ENCODE measurements at places on chromosomes 3 and 15.

DNA sequence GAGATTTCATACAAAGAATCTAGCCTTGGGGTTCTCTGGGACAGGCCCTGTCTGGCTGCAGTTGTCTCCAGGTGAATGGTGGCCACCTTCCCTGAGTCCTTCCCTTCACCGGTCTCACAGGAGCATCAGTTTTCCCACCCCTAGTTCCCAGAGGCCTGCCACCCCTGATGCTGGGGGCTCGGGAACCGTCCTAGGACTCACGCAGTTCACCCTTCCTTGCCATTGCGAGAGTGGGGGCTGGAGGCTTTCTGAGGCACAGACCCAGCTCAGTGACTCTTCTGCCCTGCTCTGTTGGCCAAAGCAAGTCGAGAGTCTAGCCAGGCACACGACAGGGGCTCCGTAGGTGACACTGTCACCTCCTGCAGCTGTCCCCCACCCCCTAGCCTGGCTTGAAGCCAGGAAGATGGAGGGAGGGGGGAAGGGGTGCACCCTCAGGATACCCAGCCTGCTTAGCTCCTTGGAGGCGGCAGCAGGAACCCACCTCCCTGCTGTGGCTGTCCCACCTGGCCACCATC is 130.3 kb downstream of the NUP210 start:
- no peak for DNase-seq

- no peak for DNase-seq
These were observed at the start of gene EPM2AIP1 for GRCh38 chr3:36992806-36993325. EPM2AIP1 (minus strand) TSS chr3:36993131; CDS start chr3:36993077, 54 bp downstream.

GRCh38 chr3:21067031-21067813 is 683.8 kb downstream of the ZNF385D start:
- DNase-seq, result no peak

- DNase-seq, result no peak
These were observed 26.8 kb downstream of the TIMMDC1 start for GRCh38 chr3:119524931-119525662.

- DNase-seq, result no peak
These were observed 60.2 kb downstream of the AGBL1 start for GRCh38 chr15:86139828-86140227.

DNA sequence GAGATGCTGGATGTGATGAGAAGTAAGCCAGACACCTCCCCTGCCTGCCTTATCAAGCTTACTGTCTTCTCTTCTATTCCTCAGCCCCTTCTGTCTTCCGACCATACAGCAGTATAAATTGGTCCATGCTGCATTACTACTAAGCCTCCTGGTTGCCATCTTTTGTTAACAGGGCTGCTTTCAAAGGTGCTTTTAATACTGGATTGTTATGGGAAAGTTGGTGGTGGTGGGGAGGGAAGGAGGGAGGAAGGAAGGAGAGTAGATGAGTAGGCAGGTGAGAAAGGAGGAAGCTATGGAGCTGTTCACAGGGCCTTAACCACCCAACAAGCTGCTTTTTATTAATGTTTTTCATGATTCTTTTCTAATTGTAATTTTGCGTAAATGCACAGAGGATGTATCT is 114.9 kb downstream of the SLC25A26 start:
- no peak for DNase-seq

GRCh38 chr15:50624616-50625168 is 61.9 kb downstream of the TRPM7 start:
- DNase-seq, result no peak

DNA sequence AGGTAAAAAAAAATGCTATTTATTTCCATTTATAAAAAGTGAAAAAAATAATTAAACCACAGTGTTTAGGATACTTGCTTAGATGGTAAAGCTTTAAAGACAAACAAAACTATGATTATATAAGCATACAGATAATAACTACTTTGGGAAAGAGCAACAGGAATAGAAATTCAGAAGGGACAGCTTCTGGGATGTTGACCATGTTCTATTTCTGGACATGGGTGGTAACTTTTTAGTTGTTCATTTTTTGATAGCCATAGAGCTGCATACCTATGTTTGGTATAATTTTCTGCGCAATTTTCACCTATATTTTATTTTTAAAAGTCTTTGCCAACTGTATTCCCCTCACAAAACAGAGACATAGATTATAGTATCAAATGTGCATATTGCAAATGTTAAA is 572.0 kb upstream of the NR2F2 start:
- DNase-seq, result no peak

- DNase-seq, result no peak
These were observed 161.6 kb downstream of the TCF12 start for GRCh38 chr15:57079931-57080620.

- DNase-seq, result no peak
These were observed 86.6 kb upstream of the ADAMTSL3 start for GRCh38 chr15:83567318-83567717.

GRCh38 chr15:41502795-41503668 is 9.4 kb downstream of the ITPKA start:
- DNase-seq, result no peak

- no peak for DNase-seq
These were observed 822 bp downstream of the ST8SIA2 start for GRCh38 chr15:92394309-92395097.

DNA sequence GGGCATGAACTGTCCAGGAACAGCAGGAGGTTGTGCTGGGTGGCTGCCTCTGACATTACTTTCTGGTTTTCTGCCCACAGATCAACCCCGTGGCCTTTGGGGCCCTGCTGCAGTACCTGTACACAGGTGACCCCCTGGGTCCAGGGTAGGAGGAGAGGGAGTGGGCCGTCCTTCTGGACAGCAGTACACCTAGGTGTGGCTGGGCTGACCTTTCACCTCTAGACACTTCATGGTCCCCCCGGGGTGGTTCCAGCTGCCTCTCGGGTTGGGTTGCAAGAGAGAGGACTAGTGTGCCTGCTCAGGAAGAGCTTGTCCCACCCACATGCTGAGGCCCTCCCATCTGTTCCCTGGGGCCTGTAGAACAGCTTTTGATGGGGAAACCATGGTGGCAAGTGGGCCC is 3.7 kb downstream of the ABTB1 start:
- no peak for DNase-seq

DNA sequence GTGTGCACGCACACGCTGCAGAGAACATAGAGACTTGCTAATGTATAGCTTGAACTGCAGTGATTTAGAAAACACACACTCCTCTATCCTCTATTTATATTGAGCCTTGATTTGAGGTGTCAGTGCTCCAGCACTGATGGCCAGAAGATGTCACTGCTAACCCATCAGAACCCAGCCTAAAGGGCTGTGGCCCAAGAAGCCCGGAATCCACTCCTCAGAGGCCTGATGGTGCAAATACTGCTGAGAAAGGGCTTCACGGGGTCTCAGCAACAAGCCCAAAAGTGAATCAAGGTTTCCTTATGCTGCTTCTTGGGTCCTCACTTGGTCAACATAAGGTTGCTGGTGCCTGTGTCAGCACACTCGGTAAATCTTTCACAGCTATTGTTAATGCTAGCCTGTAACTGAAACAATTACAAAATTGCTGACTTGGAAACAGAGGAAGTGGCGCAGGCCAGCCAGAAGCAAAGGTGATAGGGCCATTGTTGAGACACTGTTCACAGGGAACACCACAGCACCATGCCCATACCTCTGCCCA is 60.3 kb downstream of the HEG1 start:
- DNase-seq, result no peak

GRCh38 chr3:190780524-190780923 is 82.0 kb downstream of the GMNC start:
- DNase-seq, result no peak

- no peak for DNase-seq
These were observed 48.3 kb downstream of the GABRB3 start for GRCh38 chr15:26724381-26725150.

DNA sequence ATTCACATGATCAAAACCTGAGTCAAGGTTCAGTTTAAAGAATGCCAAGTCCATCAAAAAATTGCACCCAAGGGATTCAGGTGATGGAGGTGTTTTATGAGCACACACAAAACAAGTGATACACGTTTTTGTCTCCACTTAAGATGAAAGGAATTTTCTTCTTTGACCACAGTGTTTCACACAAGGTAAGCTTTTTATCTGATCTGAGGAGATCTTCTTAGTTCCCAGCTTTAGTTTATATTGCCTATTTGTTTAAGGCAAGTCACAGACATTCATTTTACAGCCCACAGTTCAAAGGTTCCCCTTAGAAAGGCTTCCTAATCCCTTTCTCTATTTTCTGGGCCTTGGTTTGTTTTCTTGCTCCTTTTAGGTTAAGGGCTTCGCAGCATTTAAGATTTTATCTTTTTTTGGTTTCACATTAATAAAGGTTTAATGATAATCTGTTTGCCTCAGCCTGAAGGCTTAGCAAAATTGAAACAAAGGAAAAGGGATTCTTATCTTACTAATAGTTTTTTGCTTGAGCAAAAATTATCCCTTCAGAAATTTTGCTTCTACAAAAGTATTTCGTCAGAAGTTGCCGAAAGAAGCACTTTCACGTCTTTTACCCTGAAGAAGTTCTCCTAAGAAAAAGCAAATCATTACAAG is 420.5 kb upstream of the NAALADL2 start:
- no peak for DNase-seq

- no peak for DNase-seq
These were observed at the start of gene ARPIN for GRCh38 chr15:89912674-89913396. ARPIN (minus strand) TSS chr15:89912952; CDS start chr15:89912835, 117 bp downstream.

- DNase-seq, result no peak
These were observed 27.9 kb downstream of the FBN1 start for GRCh38 chr15:48617619-48618018.

- DNase-seq, result no peak
These were observed 737 bp upstream of the ITPR1 start for GRCh38 chr3:4492208-4493013.

GRCh38 chr15:33934921-33935320 is 33.4 kb upstream of the CHRM5 start:
- DNase-seq, result no peak

DNA sequence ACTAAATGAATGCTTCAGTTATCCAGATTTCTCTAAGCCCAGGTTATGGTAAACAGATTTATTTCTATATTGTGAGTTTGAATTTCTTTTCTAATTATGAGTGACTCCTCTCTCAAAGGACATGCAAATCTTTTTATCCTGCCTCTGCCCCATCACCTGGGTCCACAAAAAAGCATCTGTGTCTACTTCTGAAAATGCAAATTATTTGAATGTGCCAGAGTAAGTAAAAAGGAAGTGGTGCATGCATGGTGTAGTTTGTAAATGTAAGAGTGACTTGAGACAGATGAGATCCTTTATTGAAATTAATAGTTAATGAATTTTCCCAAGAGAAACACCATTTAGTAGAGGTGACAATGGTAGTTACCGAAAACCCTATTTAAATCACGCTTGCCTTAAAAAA is 26.9 kb downstream of the MCTP2 start:
- DNase-seq, result no peak

- DNase-seq, result no peak
These were observed 49.7 kb upstream of the ACP3 start for GRCh38 chr3:132267391-132267993.

DNA sequence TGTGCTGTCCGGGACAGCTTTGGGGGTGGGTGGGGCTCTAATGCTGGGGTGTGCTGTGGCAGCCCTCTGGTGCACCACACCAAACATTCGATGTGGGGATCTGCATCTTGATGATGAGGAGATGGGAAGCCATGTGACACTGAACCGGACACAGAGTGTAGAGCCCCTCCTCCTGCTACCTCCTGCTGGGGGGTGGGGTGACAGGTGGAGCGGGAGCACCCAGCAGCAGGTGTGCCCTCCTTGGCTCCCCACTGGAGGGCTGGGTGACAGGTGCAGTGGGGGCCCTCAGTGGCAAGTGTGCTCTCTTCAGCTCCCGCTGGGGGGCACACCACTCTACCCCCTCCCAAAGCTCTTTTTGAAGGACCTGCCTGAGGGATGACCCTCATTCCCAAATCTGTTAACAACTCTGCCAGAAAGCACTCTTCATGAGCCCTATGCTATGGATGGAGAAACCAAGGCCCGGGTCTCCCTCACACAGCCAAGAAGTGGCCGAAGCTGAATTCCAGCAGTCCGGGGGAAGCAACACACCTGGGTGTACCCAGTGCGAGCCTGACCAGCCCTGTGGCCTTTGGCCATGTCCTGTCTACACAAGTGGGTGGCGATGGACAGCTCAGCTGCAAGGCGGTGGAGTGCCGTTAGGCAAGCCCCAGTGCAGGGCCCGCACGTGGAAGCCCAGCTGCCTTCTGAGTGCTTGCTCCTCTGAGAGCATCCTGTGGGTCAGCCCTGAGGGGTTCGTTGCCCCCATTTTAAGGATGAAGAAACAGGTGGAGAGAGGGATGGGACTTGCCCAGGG is 609 bp upstream of the UROC1 start:
- DNase-seq, result no peak

DNA sequence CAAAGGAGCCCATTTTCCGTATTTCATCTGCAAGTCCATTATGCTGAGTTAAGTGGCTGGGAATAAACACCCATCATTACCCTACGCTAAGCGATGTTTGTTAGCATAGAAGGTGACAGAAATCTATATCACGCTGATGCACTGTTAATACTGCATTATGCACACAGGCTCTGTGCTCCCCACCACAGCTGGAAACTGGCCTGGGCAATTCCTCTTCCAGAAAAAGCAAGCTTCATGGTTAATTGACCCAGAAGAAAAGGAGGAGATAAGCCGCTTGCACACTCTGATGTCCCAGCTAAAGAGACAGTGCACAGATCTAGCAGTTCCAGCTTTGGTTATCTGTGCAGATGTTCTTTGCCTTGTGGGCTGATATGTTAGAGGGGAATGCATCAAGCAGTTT is 232.6 kb downstream of the NTRK3 start:
- no peak for DNase-seq

DNA sequence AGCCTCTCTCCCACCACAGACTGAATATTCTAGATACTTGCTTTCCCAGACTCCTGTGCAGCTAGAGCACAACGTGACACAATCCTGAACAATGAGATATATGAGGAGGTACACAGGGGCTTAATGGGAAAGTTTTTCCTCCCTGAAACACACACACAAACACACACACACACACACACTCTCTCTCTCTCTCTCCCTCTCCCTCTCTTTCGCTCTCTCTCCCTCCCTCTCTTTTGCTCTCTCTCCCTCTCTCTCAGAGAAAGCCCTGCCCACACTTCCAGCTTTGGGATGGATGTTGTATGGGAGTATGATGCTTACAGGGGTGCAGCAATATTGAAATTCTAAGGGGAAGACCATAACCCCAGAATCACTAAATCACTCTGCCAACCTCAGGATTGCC is 110.1 kb downstream of the PLD1 start:
- DNase-seq, result no peak

- DNase-seq, result no peak
These were observed 91.5 kb downstream of the ITPR1 start for GRCh38 chr3:4584456-4585249.

- DNase-seq, result no peak
These were observed 240.1 kb upstream of the ST8SIA2 start for GRCh38 chr15:92153620-92154019.

DNA sequence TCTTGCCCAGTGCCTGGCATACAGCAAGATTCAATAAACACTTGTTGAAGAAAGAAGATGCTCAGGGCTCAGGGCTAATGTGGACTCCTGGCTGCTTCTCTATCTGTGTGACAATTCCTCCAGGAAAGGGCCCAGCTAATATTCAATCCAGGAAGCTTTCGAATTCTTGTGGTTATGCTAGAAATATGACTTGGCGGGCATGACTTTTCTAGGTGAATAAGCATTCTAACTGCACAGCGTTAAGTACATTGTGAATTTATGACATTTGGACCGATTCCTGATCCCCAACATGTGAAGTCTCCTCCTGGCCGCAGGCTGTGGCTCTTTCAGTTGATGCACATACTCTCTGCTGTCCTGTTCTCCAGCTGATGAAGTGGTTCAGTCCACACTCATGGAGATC is 117.0 kb downstream of the IMPG2 start:
- no peak for DNase-seq

- no peak for DNase-seq
These were observed 202.6 kb downstream of the TIGIT start for GRCh38 chr3:114496466-114496865.

Measured in NCI-H1436 treated with DMSO at 0.1 percent for 48 hours (cell line).